ENCODE measurements at places on chromosomes 3 and 15. TPM values are rescaled to one million over a fixed set of nuclear protein-coding genes. Genes with fewer than 3 reads are reported as not detected.

- no peak overlapping the region for H3K27ac ChIP-seq
- no peaks in the 10 kb centered on the region for H3K4me1 ChIP-seq
- no peaks in the 10 kb centered on the region for H3K27me3 ChIP-seq
These were observed 749.9 kb downstream of the TBL1XR1 start for GRCh38 chr3:176447369-176447768.

- no peaks in the 10 kb centered on the region for H3K27me3 ChIP-seq
- no peak for DNase-seq
- H3K4me1 ChIP-seq = no peaks in the 10 kb centered on the region
- no peak overlapping the region for H3K4me3 ChIP-seq
- no peak overlapping the region for H3K27ac ChIP-seq
- H3K36me3 ChIP-seq = no peaks in the 10 kb centered on the region
These were observed 176.5 kb upstream of the DPH6 start for GRCh38 chr15:35722501-35722900.

- H3K4me1 ChIP-seq = peaks cover 20% of the 10 kb centered on the region
- H3K27me3 ChIP-seq = no peaks in the 10 kb centered on the region
- H3K27ac ChIP-seq = no peak overlapping the region
- no peaks in the 10 kb centered on the region for H3K36me3 ChIP-seq
- DNase-seq = no peak
These were observed 1.1 kb upstream of the ALCAM start for GRCh38 chr3:105365391-105366325.

The TUSC2 gene
- 36.7 TPM for total RNA-seq

GRCh38 chr15:62745621-62746225 is 296.8 kb upstream of the TPM1 start:
- H3K36me3 ChIP-seq = no peaks in the 10 kb centered on the region
- H3K27ac ChIP-seq = no peak overlapping the region
- H3K4me3 ChIP-seq = no peak overlapping the region
- H3K4me1 ChIP-seq = peaks cover 24% of the 10 kb centered on the region

DNA sequence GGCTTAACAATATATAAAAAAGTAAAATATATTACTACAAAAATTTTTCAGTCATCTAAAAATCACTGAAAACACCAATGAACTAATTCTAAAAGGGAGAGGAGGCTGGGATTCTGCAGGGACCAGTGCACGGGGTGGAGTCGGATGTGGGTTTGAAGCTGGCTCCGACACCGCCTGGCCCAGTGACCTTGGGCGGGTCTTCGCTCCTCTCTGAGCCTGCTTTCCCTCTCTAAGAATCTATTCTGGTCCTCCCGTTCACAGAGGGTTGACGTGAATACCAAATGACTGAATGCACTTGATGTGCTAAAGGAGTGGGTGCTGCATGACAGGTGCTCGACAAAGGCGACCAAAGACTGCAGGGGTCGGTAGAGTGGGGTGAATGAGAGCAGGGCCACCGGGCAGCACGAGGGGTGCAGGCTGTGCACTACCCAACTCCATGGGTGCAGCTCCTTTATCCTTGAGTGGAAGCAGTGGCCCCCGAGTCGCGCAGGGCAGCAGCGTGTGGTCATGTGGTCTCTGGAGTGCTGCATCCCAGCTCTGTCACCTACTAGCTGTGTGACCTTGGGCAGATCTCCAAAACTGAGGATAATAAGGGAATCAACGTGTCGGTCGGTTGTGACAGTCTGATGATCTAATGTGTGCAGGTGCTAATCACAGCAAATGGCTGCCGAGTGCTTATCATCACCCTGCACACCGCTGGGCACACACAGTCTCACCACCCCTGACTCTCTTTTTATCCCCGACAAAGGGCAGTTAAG is 8.6 kb upstream of the IQSEC1 start:
- H3K27ac ChIP-seq = no peak overlapping the region
- no peaks in the 10 kb centered on the region for H3K4me1 ChIP-seq

GRCh38 chr3:132679911-132680310 is 19.8 kb downstream of the UBA5 start:
- H3K4me3 ChIP-seq = no peak overlapping the region
- peaks cover 4% of the 10 kb centered on the region for H3K36me3 ChIP-seq
- H3K27ac ChIP-seq = no peak overlapping the region
- H3K27me3 ChIP-seq = no peaks in the 10 kb centered on the region
- DNase-seq = no peak

The HGD gene
- total RNA-seq = 265 TPM

GRCh38 chr3:53114011-53114400 is 16.2 kb downstream of the RFT1 start:
- H3K27me3 ChIP-seq = no peaks in the 10 kb centered on the region
- H3K27ac ChIP-seq = no peak overlapping the region
- DNase-seq = peak; percentile 66
- no peak overlapping the region for H3K4me3 ChIP-seq
- peaks cover 25% of the 10 kb centered on the region for H3K36me3 ChIP-seq

The ATP8B4 gene
- total RNA-seq = 0.18 TPM
